Activated T-helper 2 cell treated with anti-CD3 and anti-CD28 coated beads, Interferon-gamma antibody, Interleukin-2, Interleukin-4, amounts not matched to agents 10 μg/mL and 5 μg/mL and 100 μg/mL, durations not matched to agents 14 hours and 24 hours and 36 hours (primary cell): ENCODE measurements at places on chromosomes 12 and 14. TPM values are rescaled to one million over a fixed set of nuclear protein-coding genes. Genes with fewer than 3 reads are reported as not detected.

DNA sequence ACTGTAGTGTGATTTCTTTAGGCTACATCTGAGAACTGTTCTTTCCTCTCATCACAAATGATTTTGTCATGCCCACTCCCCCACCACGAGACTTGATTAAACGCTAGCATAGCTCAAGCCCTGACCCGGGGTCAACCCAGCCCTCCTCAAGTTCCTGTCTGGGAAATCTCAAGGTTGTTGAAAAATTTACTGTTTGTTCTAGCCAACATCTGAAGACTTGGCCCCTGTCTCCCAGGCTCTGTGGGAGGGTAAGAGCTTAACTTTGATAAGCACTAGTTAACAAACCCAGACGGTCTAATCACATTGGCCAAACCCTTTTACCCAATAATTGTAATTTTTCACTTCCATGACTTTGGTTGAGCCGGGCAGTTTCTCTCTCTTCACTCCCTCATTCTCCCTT is 86.2 kb upstream of the AMIGO2 start:
- DNase-seq = no peak

The CMKLR1 gene
- total RNA-seq = not detected in 2 replicates

GRCh38 chr12:112112409-112113133 is 4.0 kb upstream of the NAA25 start:
- no peak for DNase-seq

DNA sequence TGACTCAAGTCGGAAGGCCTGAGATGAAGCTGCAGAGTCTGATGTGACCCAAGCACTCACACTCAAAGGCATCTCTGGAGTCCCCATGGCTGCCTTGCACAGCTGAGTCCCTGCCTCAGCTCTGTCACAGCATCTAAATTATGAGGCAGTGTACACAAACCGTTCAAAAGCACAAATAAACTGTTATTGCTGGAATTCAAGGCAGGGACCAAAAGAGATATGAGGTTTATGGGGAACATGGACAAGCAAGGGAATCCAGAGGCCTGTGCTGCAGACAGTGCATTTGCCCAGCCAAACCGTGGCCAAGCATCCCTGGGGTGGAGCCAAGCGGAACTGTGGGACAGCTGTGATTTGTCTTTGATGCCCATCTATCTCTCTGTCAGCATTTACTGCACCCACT is 91.3 kb downstream of the RPS29 start:
- DNase-seq = no peak

- DNase-seq = no peak
Observed at GRCh38 chr12:54941659-54942058, 42.9 kb downstream of the TESPA1 start.

- no peak for DNase-seq
Observed at GRCh38 chr14:65151609-65151956, 49.3 kb upstream of the MAX start.

DNA sequence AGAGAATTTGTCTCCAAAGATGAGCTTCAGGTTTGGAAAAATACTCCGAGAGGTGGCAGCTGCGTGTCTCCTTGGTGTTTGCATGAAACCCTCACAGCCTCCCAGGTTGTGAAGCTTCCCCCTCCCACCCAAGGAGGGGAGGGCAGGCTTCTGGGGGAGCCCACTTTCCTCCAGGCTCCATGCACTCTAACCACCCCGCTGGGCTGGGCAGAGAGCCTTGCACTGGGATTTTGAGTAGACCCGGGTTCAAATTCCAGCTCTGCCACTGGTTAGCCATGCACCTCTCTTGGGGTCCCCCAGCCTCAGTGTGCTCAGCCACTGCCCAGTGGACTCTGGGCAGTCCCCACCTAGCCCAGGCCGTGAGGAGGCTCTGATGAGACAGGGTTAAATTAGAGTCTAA is 4.3 kb upstream of the DLK1 start:
- no peak for DNase-seq

- no peak for DNase-seq
Observed at GRCh38 chr14:28406196-28406595, 360.4 kb upstream of the FOXG1 start.

- no peak for DNase-seq
Observed at GRCh38 chr12:56234746-56235436, 5.0 kb downstream of the SLC39A5 start.

The ATP5MC2 gene
- 433 and 438 TPM in 2 replicates for total RNA-seq

The PLBD2 gene
- total RNA-seq = 16.2 and 18.6 TPM in 2 replicates

DNA sequence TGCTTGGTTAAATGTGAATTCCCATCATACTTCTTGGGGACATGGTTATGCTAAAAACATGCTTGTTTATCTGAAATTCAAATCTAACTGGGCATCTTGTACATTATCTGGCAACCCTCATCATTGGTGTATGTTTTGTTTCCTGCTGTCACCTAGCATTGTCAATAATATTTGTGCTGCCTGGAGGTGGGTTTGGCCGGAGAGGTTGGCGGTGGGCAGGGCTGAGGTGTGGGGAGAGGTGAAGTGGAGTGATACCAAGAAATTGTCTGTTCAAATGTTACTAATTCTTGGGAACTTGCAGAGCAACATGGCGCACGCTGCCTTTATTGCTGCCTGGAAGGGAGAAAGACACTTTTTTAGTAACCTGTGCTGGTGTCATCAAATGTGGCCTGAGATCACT is 280.5 kb downstream of the VRK1 start:
- no peak for DNase-seq

DNA sequence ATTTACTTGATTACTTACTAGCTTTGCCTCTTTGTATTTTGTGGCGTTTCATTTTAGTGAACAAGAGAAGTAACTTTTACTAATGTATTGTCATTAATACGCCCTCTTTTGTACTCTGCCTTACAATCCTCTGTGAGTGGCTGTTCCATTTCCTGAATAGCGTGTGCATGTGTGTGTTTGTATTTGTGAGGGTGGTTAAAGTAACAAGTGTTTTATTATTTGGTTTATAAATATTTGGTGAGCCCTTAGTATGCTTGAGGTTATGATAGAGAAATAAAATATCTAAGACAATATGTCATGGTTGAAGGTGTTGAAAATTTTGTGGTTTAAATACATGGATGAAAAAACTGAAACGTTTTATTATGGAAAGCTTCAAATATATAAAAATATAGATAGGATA is 71.7 kb upstream of the REP15 start:
- DNase-seq = no peak

DNA sequence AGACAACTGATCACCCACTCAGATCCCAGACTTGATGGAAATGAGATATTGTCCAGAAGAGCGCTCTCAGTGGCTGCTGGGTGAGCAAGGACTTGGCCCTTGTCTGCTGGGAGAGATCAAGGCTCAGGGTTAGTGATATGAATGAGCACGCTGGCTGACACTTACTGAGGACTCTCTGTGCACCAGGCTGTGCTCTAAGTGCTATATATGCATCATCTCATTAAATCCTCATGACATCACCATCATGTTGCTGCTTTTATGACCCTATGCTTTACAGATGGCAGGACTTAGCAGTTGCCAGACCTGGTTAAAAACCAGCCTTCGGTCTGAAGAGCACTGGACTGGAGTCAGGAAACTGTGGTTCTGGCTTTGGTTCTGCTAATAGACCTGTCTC is 260.9 kb downstream of the VRK1 start:
- DNase-seq = no peak

GRCh38 chr14:74841230-74842207 is 34.4 kb downstream of the PROX2 start:
- no peak for DNase-seq

DNA sequence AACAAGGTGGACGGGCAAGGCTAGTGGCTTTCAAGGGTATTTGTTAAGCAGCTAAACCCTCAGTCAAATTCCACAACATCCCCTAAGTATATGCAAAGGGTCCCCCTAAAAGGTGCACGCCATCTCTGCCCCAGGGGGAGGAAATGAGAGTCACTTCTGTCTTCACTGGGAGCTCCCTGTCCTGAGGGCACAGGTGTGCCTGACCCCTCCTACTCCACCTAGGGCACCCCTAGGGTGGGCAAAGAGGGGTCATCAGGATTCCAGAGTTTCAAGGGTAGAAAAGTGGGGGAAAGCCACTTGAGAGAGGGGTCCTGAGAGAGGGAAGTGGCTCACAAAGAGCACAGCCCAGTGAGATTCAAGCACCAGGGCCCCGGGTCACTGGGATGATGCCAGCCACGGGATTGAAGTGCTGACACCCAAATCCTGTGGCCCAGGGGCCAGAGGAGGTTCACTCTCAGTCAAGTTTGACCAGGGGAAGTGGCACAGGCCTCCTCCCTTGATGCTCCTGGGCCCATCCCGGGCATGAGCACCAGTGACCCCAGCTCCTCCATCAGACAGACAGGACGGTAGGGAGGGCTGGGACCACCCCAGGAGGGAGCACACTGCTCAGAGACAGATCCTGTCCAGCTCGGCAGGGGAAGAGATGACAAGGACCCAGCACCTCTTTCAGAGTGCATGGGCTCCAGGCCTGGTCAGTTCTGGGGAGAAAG is 82.3 kb upstream of the BCL11B start:
- DNase-seq = no peak

The BCAT1 gene
- 12.7 and 12.9 TPM in 2 replicates for total RNA-seq

The HOXC5 gene
- not detected in 2 replicates for total RNA-seq

GRCh38 chr12:131597333-131597732 is 113.6 kb upstream of the SFSWAP start:
- no peak for DNase-seq

The ULK1 gene
- 28.0 and 30.2 TPM in 2 replicates for total RNA-seq
